ENCODE measurements at places on chromosomes 3 and 15. TPM values are rescaled to one million over a fixed set of nuclear protein-coding genes. Genes with fewer than 3 reads are reported as not detected.

DNA sequence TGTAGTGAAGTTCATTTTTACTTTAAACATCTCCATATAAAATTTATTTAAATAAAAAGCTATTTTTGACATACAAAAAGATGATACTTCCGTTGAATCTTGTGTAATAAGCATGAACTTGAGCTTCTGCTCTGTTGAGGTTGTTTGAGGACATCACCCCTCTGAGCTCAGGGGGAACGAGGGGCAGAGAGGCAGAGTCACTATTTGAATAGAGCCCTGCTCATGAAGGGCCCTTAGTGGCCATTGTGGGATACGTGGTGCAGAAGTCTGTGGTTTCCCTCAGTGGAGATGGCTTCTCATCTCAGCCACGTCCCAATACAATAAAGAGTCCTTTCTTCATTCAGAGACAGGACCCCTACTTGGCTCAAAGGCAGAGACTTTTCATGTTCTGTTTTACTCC, 10.6 kb downstream of the CEMIP start:
- H3K4me1 ChIP-seq, result no peaks in the 10 kb centered on the region
- H3K36me3 ChIP-seq, result no peaks in the 10 kb centered on the region
- H3K4me3 ChIP-seq, result no peak overlapping the region
- no peak overlapping the region for H3K27ac ChIP-seq
- H3K27me3 ChIP-seq, result peaks cover 35% of the 10 kb centered on the region
- DNase-seq, result no peak

- DNase-seq, result no peak
- peak overlapping the region; percentile 37 for H3K27ac ChIP-seq
- peaks cover 8% of the 10 kb centered on the region for H3K36me3 ChIP-seq
- peaks cover 20% of the 10 kb centered on the region for H3K4me1 ChIP-seq
- H3K27me3 ChIP-seq, result no peaks in the 10 kb centered on the region
- H3K4me3 ChIP-seq, result no peak overlapping the region
Observed at GRCh38 chr3:45406772-45407171, 18.4 kb downstream of the LARS2 start.

DNA sequence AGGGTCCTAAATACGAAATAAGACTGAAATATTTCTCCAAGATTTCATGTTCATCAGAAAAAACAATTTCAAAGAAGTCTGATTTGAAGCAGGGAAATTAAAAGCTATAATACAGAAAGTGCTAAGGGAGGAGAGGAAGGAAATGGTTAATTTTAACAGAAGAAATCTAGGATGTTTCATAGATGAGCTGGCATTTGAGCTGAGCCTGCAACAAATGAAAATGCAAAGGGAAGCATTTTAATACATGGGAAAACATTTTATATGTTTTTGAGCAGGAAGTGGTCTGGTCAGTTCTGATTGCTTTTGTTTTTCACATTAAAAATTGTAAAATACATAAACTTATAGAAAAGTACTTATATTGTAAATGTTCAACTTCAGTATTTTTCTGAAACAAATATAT, 17.2 kb upstream of the RAP2B start:
- no peak overlapping the region for H3K27ac ChIP-seq
- H3K4me3 ChIP-seq, result no peak overlapping the region
- H3K27me3 ChIP-seq, result no peaks in the 10 kb centered on the region
- H3K4me1 ChIP-seq, result peaks cover 28% of the 10 kb centered on the region
- no peaks in the 10 kb centered on the region for H3K36me3 ChIP-seq

- peak overlapping the region; percentile 92 for H3K27ac ChIP-seq
- peaks cover 39% of the 10 kb centered on the region for H3K4me1 ChIP-seq
- H3K36me3 ChIP-seq, result peaks cover 8% of the 10 kb centered on the region
- no peak for DNase-seq
- peak overlapping the region; percentile 100 for H3K4me3 ChIP-seq
Observed at GRCh38 chr3:132418916-132419315, 1.6 kb downstream of the DNAJC13 start.

GRCh38 chr3:134313847-134314587, 60.2 kb downstream of the AMOTL2 start:
- no peaks in the 10 kb centered on the region for H3K36me3 ChIP-seq
- H3K4me1 ChIP-seq, result no peaks in the 10 kb centered on the region
- H3K4me3 ChIP-seq, result no peak overlapping the region
- peaks cover 23% of the 10 kb centered on the region for H3K27me3 ChIP-seq

GRCh38 chr3:11764931-11765363, 81.7 kb downstream of the TAMM41 start:
- no peaks in the 10 kb centered on the region for H3K27me3 ChIP-seq
- H3K4me1 ChIP-seq, result peaks cover 9% of the 10 kb centered on the region

DNA sequence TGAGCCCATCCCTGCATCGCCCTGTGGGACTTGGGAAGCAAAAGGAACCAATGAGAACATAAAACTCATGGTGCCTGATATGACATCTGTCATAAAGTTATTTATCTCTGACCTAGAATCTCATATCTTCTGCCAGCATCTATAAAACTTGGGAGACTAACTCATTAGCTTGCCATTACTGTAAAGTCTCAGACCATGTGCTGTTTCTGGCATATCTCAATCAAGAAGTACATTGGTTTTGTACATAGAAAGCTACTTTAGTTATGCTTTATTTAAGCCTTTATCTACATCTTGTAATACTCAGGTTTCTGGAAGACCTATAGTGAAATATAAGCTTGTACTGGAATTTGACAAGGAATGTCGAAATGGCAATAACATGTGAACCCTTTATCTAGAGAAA, 112.5 kb downstream of the ZNF385D start:
- no peaks in the 10 kb centered on the region for H3K4me1 ChIP-seq
- H3K27me3 ChIP-seq, result no peaks in the 10 kb centered on the region
- no peak overlapping the region for H3K4me3 ChIP-seq
- no peak for DNase-seq
- peaks cover 10% of the 10 kb centered on the region for H3K36me3 ChIP-seq

DNA sequence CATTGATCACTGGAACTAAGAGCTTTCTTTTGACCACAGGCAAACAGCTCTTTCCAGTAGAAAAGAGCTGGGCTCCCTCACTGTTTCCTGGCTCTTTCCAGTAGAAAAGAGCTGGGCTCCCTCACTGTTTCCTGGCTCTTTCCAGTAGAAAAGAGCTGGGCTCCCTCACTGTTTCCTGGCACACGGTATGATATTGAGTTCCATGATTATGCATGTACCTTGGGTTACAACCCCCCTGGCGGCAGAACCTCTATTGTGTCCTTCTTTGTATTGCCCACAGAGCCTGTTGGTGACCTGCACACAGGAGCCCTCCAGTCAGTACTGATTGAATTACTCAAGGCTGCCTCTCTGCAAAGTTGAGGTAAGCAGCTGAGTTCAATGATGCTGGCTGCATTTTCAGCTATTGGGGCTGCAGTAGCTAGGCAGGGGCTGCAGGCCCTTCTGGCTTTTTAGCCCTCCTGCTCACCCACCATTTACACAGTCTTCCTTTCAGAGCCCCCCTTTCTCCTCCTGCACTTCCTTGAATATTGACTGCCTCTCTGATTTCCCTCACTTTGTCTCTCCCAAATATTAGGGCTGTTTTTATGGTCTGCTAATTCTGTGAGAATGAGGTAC, 10.2 kb downstream of the ACKR2 start:
- DNase-seq, result no peak
- no peak overlapping the region for H3K4me3 ChIP-seq
- peaks cover 5% of the 10 kb centered on the region for H3K4me1 ChIP-seq
- no peaks in the 10 kb centered on the region for H3K36me3 ChIP-seq
- no peak overlapping the region for H3K27ac ChIP-seq

GRCh38 chr3:64031540-64032508, 8.5 kb upstream of the PSMD6 start:
- peaks cover 4% of the 10 kb centered on the region for H3K4me1 ChIP-seq
- DNase-seq, result no peak
- H3K36me3 ChIP-seq, result no peaks in the 10 kb centered on the region
- H3K27me3 ChIP-seq, result peaks cover 31% of the 10 kb centered on the region

Gene CDC25A
- total RNA-seq, result 35.8 TPM

Gene GP5
- total RNA-seq, result 0.24 TPM

Gene ARRDC4
- total RNA-seq, result 1.4 TPM

Gene RTP1
- not detected for total RNA-seq

Gene PLSCR5
- total RNA-seq, result not detected
